ENCODE measurements at places on chromosomes 1 and 21. TPM values are rescaled to one million over a fixed set of nuclear protein-coding genes. Genes with fewer than 3 reads are reported as not detected.

DNA sequence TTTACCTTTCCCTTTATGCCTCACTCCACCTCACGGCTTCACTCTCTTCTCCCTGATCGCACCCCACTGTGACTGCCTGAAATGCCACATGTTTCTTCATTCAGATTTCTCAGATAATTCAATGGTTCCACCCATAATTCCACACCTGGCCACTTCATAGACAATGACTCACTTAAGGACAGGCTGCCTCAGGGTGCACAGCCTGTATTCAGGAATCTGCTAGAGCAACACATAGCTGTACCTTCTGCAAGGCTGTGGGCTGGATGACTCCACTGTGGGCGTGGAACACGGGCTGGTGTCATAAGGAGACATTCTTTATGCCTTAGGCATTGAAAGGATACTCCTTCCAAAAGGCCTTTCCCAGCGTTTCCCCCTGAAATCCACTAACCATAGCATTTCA, 36.1 kb downstream of the L1TD1 start:
- no peaks in the 10 kb centered on the region for H3K27me3 ChIP-seq
- peaks cover 44% of the 10 kb centered on the region for H3K4me1 ChIP-seq
- H3K4me3 ChIP-seq, result no peak overlapping the region
- DNase-seq, result peak; percentile 81
- 0 out of 2 replicates have a peak overlapping the region, but pooled peaks have one; percentile 1 for H3K27ac ChIP-seq
- H3K36me3 ChIP-seq, result no peaks in the 10 kb centered on the region

NUCKS1 gene
- total RNA-seq, result 237 TPM

- H3K4me1 ChIP-seq, result no peaks in the 10 kb centered on the region
- no peak for DNase-seq
- H3K36me3 ChIP-seq, result no peaks in the 10 kb centered on the region
- no peaks in the 10 kb centered on the region for H3K27me3 ChIP-seq
These were observed 33.3 kb upstream of the KIF26B start for GRCh38 chr1:245121523-245121922.

GRCh38 chr21:28738882-28739281, 253.8 kb downstream of the LTN1 start:
- H3K27me3 ChIP-seq, result no peaks in the 10 kb centered on the region
- DNase-seq, result no peak
- no peaks in the 10 kb centered on the region for H3K4me1 ChIP-seq
- no peak overlapping the region for H3K4me3 ChIP-seq
- H3K36me3 ChIP-seq, result no peaks in the 10 kb centered on the region

CSRP1 gene
- total RNA-seq, result 51.7 TPM

All from HCT116 (cell line).